Stimulated activated CD8-positive, alpha-beta memory T cell treated with anti-CD3 and anti-CD28 coated beads, Interleukin-4, amount 100 ng/mL, for 1 hour (primary cell): ENCODE measurements at places on chromosomes 5 and 9.

GRCh38 chr5:17360879-17361278, 137.2 kb upstream of the TAF11L2 start:
- DNase-seq: no peak

GRCh38 chr5:1020452-1020961, 11.9 kb downstream of the NKD2 start:
- DNase-seq: no peak

DNA sequence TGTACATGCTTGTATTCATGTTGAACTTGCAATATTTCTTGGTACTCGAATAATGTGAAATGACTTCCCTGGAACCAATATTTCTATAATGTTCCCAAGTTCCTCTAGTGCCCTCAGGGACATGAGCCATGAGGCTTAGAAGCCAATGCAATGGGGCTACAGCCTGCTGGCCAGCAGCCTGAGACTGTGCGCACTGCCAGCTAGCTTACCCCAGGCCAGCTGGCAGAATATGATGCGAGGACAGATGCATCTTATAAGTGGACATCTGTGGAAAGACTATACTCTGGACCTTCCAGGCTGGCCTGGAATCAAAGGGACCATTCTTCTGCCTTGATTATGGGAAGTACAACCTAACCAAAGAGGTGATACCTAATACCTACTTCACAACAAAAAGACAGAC, 1862.0 kb upstream of the ACO1 start:
- no peak for DNase-seq

GRCh38 chr5:71537687-71538086, 49.5 kb upstream of the MCCC2 start:
- no peak for DNase-seq

GRCh38 chr5:59756373-59757035, 137.0 kb downstream of the PDE4D start:
- no peak for DNase-seq

DNA sequence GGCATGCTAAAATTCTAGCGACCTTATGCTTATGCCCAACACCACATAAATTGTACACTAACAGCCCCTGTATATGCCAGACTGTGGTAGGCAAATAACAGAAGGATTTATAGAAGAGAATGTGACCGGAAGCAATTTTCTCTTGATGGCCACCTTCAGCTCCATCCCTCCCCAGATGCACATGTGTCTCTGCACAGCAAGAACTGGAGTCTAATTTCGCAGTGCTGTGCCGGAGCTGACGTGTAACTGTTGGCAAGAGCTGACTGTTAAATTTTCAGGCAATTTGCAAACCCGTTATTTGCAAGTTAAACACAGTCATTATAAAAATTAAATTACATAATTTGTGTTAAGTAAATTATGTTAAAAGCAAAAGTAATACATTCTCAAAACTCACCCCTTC, 48.4 kb downstream of the PCA3 start:
- no peak for DNase-seq

GRCh38 chr9:135410831-135411473, 68.6 kb upstream of the PPP1R26 start:
- DNase-seq: no peak

- no peak for DNase-seq
These were observed 22.9 kb upstream of the ROPN1L start for GRCh38 chr5:10418654-10419345.

GRCh38 chr5:68479524-68479923, 264.0 kb downstream of the PIK3R1 start:
- no peak for DNase-seq

GRCh38 chr9:93254806-93255493, 71.0 kb downstream of the WNK2 start:
- DNase-seq: no peak

- no peak for DNase-seq
These were observed 29.1 kb upstream of the IRX2 start for GRCh38 chr5:2780421-2781171.

DNA sequence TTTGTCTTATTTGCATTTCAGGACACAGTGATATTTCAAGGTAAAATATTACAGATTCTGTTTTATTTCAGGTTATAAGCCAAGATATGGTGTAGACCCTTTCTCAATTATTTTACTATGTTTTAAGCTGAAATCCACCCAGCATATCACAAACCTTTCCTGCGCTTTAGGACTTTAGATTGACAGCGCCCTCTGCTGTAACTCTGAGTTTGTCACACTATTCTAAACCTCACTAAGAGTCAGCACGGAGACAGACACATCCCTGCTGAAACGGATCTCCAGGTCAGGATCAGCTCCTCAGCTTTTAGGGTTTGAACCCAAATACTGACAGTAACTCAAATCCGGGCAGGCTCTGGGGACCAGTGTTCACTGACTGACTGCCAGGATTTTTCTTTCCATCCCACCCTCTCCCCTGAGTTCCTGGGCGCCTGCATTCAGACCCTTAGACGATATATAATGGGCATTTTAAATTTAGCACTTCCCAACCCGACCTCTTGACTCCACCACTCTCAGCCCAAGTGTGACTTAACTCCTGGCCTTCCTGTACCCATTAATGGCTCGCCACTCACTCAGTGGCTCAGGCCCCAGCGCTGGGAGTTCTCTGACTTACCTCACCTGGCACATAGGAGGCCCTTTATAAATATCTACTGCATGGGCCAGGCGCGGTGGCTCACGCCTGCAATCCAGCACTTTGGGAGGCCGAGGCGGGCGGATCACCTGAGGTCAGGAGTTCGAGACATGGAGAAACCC, 33.5 kb downstream of the TLX3 start:
- DNase-seq: no peak

GRCh38 chr9:91536211-91536691, 112.6 kb upstream of the NFIL3 start:
- no peak for DNase-seq

- no peak for DNase-seq
These were observed 74.1 kb upstream of the SH3PXD2B start for GRCh38 chr5:172528440-172528839.

GRCh38 chr5:97096191-97096590, 46.2 kb downstream of the LIX1 start:
- DNase-seq: no peak

- no peak for DNase-seq
These were observed 60.8 kb downstream of the HINT1 start for GRCh38 chr5:131104169-131104808.

DNA sequence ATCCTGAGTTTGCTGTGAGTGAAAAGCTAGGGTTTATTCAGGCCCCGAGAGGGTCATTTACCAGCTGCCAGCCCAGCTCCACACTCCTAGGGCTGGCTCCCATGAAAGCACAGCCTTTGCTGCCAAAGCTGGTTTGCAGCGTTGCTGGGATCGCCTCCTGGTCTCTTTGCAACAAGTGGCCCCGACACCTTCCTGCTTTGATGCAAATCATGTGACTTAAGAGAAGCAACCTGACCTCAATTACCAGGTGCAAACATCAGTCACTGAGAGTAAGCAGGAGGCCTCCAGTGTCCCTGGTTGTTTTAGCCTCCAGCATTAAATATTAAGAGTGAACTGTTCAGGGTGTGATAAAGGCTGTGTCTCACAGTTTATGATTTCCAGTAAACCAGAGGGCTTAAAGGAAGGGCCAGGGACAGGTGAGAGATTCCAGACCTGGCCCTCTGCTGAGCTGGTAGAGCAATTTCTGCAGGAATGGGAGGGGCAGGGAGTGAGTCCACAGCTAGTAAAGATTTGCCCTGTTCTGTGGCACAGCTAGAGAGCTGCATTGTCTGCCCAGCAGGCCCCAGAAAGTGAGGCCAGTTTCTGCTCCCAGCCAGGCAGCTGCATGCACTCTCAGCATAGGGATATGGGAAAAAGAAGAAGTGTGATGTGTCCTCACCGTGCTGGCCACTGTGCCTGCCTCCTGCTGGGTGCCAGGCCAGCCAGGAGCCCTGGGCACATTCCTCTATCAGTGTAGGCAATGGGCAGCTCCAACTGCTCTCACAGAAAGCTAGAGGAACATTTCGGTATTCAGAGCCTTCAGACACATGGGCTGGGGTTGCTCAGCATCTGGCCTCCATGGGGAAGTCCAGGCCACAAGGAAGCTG, 58.0 kb downstream of the SLC22A5 start:
- DNase-seq: no peak

- no peak for DNase-seq
These were observed 2.9 kb downstream of the P4HA2 start for GRCh38 chr5:132224716-132225115.

DNA sequence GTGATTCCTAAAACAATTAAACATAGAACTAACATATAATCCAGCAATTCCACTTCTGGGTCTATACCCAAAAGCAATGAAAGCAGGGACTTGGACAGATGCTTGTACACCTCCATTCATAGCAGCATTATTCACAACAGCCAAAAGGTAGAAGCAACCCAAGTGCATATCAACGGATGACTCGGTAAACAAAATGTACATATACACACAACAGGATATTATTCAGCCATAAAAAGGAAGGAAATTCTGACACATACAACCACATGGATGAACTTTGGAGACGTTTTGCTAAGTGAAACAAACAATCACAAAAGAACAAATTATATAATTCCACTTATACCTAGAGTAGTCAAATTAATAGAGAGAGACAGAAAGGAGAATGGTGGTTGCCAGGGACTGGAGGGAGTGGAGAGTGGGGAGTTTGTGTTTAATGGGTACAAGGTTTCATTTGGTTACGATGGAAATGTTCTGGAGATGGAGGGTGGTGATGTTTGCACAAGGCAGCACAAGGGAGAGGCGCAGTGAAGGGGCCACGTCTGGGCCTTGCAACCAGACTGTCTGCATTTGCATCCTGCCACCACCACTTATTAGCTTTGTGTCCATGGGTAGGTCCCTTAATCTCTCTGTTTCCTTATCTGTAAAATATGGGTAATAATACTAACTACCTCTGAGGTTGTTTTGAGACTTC, 36.3 kb upstream of the RLN1 start:
- no peak for DNase-seq

- DNase-seq: no peak
These were observed 134.1 kb upstream of the IFNE start for GRCh38 chr9:21616082-21616778.

DNA sequence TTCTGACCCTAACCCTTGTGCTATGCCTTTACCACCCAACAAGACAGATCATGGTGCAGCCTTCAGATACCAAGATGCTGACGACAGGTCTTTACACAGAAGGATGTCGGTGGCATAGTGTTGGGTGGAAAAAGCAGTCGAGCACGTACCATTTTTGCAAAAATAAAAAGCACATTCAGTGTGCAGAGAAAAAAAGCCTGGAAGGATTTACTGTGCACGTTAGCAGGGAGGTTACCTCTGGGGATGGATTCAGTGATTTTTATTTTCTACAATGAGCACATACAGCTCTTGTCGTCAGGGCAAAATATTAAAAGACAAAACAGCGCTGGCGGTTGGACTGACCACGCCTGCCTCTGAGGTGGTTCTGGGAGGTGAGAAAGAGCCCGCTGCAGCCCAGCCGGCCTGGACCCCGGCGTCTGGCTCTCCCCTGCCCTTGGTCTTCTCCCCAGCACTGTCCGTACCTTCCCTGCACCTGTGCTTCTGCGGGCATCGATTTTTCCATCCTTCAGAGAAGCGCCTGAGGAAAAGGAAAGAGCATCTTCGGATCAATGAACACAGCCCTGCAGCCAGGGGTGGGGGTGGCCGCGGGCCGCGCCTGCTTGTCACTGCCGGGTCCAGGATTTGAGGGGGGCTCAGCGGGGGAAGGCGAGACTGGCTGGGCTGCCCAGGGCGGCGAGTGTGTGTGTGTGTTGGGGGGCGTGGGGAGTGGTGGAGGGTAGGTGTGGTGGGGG, 200.0 kb upstream of the IER5L start:
- DNase-seq: no peak

DNA sequence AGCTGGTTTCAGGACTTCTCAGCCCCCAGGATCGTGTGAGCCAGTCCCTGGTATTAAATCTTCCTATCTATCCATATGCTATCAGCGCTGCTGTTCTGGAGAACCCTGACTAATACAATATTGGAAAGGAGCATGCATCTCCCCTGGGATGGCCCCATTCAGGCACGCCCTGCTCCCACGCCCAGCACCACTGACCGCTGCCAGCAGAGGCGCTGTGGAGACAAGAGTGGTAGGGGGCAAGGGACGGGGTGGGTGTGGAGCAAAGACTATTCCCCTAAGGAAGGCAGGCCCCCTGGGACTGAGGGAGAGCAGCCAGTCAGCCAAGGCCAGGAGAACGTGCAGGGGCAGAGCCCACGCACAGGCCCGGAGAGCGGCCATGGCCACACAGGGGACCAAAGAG, 116.0 kb downstream of the VAV2 start:
- no peak for DNase-seq

- no peak for DNase-seq
These were observed 29.7 kb downstream of the PCDHGC5 start for GRCh38 chr5:141518618-141519015.

DNA sequence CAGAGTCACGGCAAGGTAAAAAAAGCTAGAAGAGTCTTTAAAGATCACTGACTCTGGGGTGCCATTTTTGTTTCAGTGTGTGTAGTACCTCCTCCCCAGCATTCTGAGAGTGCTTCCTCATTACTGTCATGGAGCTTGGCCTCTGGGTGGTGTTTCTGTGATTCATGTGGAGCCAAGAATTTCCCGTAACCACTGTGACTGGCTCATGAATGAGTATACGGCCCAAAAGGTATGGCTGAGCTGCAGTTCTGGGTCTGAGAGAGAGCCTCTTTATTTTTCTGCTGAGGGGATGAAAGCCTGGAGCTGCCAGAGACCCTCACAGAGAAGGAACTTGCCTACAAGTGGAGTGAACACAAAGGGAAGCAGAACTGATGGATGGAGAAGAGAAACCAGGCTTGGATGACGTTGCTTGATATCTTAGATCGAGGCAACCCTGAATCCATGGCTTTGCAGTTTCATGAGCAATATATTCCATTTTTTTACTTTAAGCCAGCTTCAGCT, 85.6 kb downstream of the PTTG1 start:
- no peak for DNase-seq

DNA sequence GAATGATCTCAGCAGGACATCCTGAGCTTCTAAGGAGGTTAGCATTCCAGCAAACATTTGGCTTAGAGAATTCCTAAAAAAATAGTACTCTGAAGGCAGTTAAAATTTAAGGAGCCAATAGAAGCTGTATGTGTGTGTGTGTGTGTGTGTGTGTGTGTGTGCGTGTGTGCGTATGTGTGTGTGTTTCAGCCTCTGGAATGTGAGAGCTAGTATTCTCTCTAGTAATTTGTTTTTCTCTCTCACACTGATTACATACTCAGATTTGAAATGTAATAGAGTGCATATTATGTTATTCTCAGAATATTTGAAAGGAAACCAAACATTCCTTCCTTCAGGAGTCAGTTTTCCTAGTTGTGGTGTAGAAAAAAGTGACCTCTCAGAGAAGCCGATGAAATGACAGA, 279.6 kb downstream of the TMEM38B start:
- no peak for DNase-seq

- no peak for DNase-seq
These were observed 15.5 kb upstream of the SHB start for GRCh38 chr9:38084556-38084880.

DNA sequence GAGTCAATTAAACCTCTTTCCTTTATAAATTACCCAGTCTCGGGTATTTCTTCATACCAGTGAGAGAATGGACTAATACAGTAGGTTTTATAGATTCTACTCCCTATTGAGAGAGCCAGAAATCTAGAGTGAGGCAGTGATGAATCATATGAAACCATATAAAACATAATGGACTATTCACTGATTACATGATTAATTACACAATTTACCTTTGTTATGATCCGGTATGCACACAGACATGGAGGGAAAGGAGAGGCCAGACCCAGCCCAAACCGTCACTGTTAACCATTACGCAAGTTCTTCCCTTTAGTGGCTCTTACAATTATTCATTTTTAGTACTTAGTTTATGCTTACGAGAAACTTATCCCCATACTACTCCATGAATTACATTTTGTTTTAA, 205.0 kb downstream of the DNAH5 start:
- no peak for DNase-seq
